CD4-positive, alpha-beta T cell (primary cell): ENCODE measurements at places on chromosomes 16 and 17.

DNA sequence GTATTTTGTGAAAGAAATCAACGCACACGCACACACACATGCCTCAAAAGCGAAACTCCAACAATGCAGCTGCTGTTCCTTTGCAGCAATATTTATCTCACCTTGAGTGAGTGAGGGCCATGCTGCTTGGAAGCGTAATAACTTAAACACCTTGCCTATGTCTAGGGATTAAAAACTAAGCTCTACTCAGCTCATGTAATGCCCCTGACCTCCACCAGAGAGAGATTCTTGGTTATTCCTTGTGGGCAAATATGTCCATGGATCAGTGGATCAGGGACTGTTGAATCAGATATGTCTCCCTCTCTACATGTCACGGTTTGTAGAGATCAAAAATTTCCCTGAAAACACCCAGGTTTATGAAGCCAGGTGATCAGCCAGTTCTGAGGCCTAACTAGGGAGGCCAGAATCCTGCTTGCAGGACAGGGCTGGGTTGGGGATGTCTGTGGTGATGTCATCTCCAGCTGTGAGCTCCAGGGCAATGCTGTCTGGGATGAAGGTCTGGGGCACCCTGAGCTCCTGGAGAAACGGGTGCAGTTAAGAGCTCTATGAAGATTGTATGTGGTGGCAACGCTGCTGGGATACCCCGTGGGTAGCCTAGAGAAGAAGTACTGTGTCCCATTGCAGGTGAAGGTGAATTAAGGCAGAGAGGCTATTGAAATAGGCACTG, 149.4 kb downstream of the KCNJ12 start:
- no peak for DNase-seq

GRCh38 chr16:77591347-77591746, 131.0 kb upstream of the NUDT7 start:
- no peak for DNase-seq

DNA sequence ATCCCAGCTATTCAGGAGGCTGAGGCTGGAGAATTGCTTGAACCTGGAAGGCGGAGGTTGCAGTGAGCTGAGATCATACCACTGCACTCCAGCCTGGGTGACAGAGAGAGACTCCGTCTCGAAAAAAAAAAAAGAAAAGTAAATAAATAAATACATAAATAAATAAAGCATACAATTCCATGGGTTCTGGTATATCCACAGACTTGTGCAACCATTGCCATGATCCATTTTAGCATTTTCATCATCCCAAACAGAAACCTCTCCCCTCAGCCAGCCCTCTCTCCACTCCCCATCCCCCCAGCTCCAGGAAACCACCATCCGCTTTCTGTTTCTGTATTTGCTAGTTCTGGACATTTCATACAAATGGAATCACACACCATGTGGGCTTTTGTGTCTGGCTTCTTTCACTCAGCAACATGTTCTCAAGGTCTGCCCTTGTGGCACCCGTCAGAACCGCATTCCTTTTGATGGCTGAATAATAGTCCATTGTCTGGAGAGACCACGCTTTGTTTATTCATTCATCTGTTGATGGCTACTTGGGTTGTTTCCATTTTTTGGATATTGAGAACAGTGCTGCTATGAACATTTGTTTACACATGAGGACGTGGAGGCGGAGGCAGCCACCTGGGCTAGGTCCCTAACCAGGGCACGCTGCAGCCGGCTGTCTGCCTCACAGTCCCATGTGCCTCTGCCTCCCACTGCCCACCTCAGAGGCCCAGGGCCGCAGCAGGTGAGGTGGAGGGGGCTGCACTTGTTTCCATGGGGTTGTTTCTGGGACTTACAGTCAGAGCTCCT, 76.2 kb downstream of the NT5M start:
- DNase-seq: no peak

DNA sequence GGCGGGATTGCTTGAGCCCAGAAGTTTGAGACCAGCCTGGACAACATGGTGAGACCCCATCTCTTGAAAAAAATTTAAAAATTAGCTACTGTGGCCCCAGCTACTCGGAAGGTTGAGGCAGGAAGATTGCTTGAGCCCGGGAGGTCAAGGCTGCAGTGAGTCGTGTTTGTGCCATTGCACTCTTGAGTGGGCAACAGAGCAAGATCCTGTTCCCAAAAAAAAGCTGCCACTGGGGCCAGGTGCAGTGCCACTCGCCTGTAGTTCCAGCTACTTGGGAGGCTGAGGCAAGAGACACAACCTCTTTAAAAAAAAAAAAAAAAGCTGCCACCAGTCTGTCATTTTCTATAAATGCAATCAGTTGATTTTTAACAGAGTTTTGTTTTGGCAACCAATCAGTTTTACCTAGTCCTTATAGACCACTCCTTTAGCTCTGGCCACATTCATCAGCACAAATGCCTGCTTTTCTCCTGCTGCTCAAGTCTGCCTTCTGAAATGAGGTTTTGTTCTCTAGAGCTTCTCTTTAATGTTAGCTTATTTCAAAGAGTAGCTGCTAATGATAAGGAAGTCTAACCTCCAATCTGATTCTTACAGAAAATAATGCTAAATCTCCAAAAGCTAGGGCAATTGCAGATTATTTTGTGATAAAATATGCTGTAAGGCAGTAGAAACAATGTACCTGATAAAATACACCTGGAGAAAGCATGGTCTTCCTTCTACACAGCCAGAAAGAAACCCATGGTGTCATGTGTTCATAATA, 64.8 kb downstream of the TUBD1 start:
- DNase-seq: no peak

- DNase-seq: no peak
Measured at GRCh38 chr17:13576661-13577526, 24.8 kb downstream of the HS3ST3A1 start.

GRCh38 chr17:61005358-61005757, 327.7 kb downstream of the BCAS3 start:
- DNase-seq: no peak

- no peak for DNase-seq
Measured at GRCh38 chr16:71555230-71555891, 21.5 kb downstream of the TAT start.

DNA sequence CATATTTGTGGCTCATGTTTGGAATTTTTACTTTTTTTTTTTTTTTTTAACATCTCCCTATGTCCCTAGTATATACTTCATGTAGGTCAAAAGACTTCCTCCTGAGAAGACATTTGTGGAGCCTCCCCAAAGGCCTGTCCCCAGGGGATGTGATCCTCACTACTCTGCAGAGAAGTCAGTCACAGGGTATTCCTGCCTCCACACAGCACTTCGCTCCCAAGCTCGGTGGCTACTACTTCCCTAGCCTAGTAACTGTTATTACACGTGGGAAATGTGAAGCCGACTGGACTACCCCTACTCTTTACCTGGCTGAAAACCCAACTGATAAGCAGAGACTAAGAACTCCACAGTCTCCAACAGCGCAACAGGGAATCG, 116.8 kb downstream of the HIC1 start:
- DNase-seq: no peak

DNA sequence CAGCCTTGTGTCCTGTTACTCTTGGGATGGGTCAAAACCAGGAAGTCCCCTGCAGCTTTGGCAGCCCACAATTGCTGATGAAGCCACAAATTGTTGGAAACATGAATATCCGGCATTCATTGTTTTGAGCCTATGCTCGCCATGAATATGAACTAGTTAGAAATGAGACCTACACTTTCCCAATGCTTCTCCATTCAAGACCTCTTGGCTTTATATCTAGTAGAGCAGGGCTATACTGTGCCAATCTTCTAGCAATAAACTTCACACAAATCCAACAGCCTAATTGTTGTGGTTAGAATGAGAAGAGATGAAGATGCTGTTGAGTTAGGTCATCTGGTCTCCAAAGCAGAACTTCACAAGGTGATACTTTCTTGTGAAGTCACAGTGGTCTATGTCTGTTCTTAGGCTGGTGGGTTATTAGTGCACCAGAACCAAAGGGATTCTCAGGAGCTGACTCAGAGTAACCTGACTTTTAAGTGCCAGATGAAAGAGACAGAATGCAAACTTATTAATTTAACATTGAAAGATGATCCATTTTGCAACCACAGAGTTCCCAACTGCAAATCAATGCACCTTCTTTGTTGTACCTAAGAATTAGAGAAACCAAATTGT, 13.7 kb upstream of the KRT23 start:
- no peak for DNase-seq

GRCh38 chr17:56594320-56595107, 1.0 kb downstream of the NOG start:
- no peak for DNase-seq

DNA sequence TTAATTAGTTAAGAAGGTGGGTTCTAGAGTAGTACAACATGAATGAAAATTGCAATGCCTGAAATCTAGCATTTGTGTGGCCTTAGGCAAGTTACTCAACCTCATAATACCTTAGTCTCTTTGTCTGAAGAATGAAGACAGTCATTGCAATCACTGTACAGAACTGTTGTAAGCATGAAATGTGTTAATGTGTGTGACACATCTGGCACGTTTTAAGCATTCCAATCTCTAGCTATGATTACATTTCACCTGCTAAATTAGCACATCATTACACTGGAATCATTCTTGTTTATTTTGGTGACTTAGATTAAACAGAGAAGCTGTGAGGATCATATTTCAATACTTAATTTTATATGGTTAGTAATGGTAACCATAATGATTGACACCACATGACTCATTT, 629.7 kb upstream of the KIF2B start:
- DNase-seq: no peak

DNA sequence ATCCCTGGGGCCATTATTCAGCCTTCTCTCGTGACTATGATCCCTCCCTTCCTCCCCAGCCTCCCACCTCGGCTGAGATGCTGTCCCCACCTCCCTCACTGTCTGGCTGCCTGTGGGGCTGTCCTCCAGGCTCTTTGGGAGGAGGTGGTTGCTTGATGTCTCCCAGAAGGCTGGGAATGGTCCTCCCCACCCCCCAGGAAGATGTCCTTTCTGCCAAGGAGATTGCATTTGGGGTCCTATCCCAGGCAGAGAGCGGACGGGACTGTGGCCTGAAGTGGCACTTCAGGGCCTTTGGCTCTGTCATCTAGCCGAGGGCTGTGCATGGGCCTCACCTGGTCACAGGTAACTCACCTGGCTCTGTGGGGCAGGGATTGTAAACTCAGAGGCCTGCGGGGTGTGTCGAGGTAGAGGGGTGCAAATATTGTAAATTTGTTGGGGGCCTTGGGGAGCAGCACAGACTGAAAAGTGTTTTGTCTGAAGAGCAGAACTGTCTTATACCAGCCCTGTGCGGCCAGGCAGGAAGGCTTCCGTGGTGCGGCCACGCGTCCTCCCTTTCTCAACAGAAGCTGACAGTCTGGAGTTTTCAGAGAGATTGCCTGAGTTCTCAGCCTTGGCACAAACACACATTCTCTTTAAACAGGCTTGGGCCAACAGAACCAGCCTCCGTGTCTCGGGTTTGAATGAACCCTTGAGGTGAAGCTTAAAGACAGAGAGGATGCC, 177.9 kb downstream of the SEC14L1 start:
- DNase-seq: peak; percentile 35

DNA sequence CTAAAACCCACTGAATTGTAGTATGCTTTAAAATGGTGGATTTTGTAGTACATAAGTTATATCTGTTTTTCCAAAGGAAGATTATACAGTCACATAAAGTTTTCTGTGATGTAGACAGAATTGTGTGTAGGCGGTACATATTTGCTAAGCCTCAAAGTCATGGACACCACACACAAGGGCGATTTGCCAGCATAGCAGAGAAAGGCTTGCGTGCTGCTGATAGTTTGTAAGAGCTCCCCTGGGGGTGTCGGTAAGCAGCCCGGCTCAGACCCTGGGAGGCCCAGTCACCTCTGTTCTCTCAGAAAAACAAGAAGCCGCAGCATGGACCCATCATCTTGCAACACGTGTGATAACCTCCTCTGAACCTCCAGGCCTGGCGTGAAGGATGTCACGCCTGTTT, 38.3 kb upstream of the AKTIP start:
- no peak for DNase-seq

DNA sequence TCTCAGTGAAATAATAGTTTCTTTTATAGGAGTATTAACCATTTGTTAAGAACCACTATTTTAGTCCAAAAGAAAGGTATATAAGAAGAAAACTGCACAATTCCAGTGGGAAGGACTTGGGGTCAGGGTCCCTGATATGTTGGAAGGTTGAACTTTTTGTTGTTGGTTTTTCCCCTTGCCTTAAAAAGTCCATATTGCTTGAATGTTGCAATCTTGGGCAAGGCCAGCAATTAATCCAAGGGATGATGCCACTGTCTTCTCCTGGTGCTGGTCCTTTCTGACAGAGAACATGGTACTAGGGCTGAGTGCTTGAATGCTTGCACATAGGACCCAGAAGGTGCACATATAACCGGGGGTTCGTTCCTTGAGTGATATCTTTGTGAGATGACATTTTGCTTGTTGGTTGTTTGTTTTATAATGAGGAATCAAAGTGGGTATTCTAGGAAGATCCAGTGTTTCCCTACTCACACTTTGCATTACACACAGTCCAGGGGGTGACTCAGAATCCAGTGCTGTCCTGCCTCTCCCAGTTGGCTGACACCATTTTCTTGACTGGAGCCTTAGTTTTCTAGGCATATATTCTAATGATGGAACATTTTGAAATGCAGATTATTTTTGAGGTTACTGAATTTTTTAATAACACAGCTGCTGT, 54.9 kb downstream of the SIAH1 start:
- no peak for DNase-seq

- peak; percentile 73 for DNase-seq
Measured at GRCh38 chr17:78789663-78790181, 7.6 kb upstream of the CYTH1 start.

GRCh38 chr16:27179500-27180072, 23.7 kb upstream of the KDM8 start:
- peak; percentile 91 for DNase-seq

GRCh38 chr17:38864636-38865398, 5.0 kb upstream of the LASP1 start:
- DNase-seq: no peak

DNA sequence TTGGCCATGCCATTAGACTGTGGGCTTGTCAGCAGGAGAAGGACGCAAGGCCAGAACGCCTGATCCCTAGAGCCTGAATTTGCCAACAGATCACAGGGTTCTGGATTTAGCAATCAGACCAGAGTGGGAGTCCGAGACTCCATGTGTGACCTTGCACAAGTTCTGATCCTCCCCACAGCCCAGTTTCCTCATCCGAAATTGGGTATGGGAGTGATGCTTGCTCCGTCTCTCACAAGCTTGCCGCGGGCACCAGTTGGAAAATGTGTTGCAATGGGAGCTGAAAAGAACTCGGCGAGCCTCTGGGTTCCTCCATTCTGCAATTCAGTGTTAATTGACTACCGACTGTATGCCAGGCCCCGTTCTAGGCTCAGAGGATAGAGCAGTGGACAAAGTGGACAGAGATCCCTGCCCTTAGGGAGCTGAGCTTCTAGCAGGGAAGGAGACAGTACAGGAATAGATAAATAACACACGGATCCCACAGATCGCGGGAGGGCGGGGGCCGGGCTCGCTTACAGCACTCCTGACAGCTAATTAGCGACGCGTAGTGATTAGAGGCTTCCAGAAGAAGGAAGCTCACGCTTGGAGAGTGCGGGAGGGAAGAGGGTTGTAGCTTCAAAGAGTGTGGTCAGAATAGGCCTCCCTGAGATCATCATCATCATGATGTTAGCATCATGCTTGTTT, 150.4 kb upstream of the CIBAR2 start:
- no peak for DNase-seq

DNA sequence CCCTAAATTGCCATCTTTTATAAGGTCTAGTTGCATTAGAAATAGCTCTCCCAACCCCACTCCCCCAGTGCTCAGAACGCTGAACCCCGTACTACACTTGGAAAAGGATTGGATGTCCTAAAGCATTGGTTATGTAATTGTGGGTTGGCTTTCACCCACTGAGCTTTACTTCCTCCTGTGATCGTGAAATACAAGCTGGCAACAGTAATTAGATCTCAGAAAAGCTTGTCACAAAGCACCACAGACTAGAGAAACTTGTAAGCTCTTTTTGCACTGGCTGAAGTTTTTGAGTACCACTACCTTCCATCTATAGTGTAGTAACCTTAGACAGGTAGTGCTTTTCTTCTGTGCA, 54.4 kb downstream of the SIAH1 start:
- no peak for DNase-seq
